Cardiac muscle cell (in vitro differentiated cells and primary cell): ENCODE measurements at places on chromosomes 12 and 14. TPM values are rescaled to one million over a fixed set of nuclear protein-coding genes. Genes with fewer than 3 reads are reported as not detected.

Gene HOXC12
- polyA plus RNA-seq = not detected in 2 replicates

Gene TMEM132D
- not detected in 2 replicates for polyA plus RNA-seq

Gene SERPINA1
- polyA plus RNA-seq = 2.6 TPM in 1 of 2 replicates, not detected in the other

Gene DIO2
- polyA plus RNA-seq = 0.11 and 0.46 TPM in 2 replicates

Gene C12orf57
- polyA plus RNA-seq = 154 and 208 TPM in 2 replicates

Gene ART4
- 0.24 TPM in 1 of 2 replicates, not detected in the other for polyA plus RNA-seq
